ENCODE measurements at places on chromosomes 2 and 18.

DNA sequence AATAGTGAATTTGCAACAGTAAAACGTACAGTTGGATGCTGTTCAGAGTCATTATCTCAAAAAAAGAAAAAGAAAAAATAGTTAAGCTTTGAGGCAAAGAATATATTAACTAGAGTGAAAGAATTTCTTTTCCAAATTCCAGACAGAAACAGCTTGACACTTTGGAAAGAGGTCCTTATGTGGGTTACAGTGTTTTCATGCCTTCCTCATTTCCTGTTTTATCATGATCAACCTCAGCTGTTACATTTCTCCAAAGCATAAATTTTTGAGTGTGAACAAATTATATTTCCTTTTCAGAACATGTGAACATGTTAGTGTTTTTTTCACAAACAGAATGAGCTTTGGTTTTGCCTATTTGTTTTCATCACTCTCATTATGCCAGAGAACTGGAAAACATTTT, 13.6 kb downstream of the FRZB start:
- no peak for DNase-seq

GRCh38 chr2:58140508-58141072, 94.0 kb downstream of the VRK2 start:
- DNase-seq, result no peak

- no peak for DNase-seq
Observed at GRCh38 chr2:84649487-84650142, 133.3 kb downstream of the DNAH6 start.

GRCh38 chr2:177900082-177900481, 172.5 kb downstream of the PDE11A start:
- no peak for DNase-seq

DNA sequence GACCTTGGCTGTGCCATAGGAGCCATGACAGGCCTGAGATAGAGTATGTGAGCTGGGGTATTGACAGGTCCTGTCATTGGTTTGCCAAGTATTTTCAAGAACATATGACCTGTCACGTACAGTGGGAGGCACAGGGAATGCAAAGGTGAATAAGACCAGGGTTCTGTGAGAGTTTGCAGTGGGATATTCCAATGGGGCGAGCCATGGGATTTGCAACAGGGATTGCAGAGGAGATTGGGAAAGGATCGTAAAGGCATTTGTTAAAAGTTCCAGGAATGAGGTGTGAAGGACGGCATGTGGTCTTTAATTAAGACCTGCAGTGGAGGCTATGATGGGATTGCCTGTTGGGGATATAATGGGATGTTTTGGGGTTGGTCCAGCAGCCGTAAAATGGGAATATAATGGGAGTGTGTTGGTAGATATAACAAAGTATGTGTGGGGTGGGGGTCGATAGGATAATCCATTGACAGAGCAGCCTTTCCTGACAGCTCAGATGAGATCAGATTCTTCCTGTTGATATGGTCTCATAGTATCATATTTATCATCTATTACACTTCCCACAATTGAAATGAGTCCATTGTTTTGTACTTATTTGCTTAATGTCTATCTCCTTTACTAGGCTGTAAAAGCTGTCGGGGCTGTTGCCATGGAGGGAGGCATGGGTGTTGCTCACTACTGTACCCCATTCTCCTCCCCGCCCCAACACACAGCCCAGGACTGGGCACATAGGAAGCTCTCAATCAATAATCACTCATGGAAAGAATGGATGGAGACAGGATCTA, 38.1 kb downstream of the PKDCC start:
- no peak for DNase-seq

DNA sequence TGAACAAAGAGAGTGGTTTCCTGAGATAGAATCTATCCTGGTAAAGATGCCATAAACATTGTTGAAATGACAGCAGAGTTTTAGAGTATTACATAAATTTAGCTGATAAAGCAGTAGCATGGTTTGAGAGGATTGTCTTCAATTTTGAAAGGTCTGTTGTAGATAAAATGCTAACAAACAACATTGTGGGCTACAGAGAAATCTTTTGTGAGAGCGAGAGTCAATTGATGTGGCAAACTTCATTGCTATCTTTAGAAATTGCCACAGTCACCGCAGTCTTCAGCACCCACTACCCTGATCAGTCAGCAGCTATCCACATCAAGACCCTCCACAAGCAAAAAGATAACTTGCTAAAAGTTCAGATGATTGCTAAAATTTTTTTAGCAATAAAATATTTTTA, 17.5 kb downstream of the VRK2 start:
- DNase-seq, result no peak

GRCh38 chr2:31784868-31785267, 204.1 kb upstream of the SRD5A2 start:
- DNase-seq, result no peak

GRCh38 chr2:101689114-101689825, 8.2 kb upstream of the MAP4K4 start:
- no peak for DNase-seq

- no peak for DNase-seq
Observed at GRCh38 chr18:51010218-51010617, 19.8 kb upstream of the SMAD4 start.

- DNase-seq, result no peak
Observed at GRCh38 chr18:43917520-43917919, 640.2 kb upstream of the SYT4 start.

- DNase-seq, result no peak
Observed at GRCh38 chr2:240431271-240431660, 4.2 kb upstream of the GPC1 start.
